ENCODE measurements at places on chromosomes 1 and 21.

DNA sequence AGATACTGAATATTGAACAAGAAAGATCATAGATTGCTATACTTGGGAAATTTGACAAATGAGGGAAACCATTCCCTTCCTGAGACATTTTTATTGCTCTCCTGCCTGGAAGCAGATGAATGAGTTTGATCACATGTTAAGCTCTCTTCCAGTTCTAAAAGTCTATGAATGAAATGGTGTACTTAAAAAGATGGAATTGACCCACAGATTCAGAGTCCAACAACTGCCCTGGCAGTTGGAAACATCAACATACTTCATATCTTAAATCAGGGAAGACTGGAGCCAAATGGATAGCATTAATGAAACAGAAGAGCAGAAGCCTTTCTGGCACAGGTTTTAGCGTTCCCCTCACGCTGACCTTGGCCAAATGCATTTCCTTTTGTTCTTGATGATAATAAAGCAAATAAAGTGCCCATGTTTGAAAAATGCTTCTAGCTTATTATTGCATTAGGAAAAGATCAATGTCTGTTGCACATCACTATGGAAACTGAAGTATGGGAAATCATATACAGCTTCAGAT lies 142.6 kb downstream of the ESRRG start:
- no peak for DNase-seq

- DNase-seq, result no peak
Observed at GRCh38 chr1:167522246-167522645, 3.9 kb upstream of the CD247 start.

DNA sequence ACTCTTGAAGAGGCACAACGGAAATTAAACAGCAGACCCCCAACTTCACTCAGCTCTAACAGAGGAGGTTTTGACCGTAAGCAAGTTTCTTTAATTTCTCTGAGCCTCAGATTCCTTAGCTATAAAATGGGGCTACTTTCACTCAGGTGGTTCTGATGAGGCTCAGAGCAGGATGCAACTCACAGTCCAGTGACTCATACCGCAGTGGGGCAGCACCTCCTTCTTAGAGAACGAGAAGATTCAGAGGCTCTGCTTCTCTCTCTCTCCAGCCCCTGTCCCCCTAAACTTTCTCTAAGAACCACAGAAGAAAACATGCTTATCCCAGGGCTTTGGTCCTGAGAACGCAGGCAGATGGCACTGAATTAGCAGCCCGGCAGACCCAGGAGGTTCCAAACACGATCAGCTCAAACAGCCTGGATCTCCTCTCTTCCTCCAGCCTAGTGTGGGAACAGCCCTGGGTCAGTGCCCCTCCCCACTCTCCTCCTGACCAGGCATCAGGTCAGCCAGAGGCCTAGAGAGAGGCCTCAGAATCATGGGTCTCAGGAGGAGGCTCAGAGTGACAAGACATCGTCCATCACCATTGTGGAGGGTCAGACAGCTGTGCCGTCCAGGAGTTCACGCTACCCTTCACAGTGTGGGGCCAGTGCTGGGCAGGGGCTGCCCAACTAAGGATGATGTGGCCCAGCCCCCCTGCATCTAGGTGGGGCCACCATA lies 433.0 kb downstream of the PTPRU start:
- no peak for DNase-seq

DNA sequence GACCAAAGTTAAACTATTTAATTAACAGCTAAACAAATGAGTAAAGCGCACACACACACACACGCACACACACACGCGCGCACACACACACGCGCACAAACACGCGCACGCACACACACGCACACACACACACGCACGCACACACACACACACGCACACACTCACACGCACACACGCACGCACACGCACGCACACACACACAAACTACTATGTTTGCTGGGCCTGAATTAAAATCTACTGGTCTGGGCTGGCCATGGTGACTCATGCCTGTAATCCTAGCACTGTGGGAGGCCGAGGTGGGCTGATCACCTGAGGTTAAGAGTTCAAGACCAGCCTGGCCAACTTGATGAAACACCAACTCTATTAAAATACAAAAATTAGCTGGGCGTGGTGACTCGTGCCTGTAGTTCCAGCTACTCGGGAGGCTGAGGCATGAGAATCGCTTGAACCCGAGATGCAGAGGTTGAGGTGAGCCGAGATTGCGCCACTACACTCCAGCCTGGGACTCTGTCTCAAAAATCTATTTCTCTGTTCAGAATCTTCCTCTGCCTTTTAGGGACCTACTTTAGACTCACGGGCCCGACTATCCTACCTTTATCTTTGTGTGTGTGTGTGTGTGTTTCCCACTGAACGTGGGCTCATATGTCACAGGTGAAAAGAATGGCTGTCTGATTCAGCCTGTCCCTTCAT lies 37.5 kb upstream of the DNAJC11 start:
- DNase-seq, result no peak

DNA sequence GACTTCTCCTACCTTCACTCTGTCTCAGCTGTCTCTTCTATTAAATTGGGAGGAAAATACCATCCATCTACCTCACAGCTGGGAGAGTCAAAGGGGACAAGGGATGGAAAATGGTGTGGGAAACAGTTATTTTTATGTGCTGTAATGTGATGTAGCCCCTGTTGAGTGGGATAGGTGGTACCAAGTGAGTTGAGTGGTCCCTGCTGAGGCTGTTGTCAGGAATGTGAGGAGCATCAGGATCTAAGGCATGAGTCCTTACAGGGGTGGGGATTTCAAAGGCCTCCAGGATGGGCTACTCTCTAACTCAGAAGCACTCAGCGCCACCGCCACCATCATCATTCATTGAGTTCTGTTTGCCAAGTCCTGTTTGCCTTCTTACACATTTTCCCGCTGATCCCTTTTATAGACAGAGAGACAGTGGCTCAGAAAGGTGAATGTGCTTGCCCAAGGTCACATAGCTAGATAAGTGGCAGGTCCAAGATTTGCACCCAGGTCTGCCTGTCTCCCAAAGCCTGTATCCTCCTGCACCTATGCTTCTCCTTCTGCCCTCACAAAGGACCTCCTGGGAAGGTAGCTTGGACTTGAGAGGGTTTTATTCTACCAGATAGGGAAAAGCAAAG lies 4.6 kb upstream of the ID3 start:
- DNase-seq, result no peak

- no peak for DNase-seq
Observed at GRCh38 chr1:20259646-20260045, 31.0 kb upstream of the VWA5B1 start.

- no peak for DNase-seq
Observed at GRCh38 chr1:177854951-177855350, 114.9 kb downstream of the SEC16B start.

DNA sequence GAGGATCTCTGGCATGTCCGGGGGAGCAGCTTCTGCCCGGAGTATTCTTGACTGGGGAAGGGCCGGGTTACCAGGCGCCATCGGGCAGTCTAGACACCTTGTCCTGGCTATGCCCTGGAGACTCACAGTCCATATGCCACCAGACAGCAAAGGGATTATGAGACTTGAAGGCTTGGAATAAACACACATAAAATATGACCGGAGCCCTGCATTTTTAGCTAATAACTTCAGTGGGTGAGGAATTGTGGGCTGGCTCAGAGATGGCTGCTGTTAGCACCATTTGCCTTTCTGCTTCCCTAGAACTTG lies 15.5 kb downstream of the NTPCR start:
- DNase-seq, result no peak

GRCh38 chr1:81308191-81308590 lies 492.5 kb upstream of the ADGRL2 start:
- no peak for DNase-seq

DNA sequence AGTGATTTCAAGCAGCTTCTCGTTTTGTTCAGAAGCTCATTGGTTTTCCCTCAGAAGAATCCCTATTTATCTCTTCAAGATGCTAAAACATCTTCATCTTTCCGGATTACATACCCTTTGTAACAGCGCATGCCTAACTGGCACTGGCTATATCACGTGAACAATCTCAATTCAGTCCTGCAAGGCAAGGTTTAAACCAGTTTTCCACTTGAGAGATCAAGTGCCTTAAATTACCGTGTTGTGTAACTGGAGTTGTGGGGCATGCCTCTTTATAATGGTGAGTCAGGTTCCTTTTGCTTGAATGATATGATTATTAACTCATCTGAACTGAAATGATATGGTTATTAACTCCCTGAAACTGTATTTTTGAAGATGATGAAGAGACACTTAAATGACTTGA lies 11.0 kb upstream of the ZFP69B start:
- DNase-seq, result no peak

- DNase-seq, result no peak
Observed at GRCh38 chr1:10975567-10976326, 36.7 kb upstream of the TARDBP start.

DNA sequence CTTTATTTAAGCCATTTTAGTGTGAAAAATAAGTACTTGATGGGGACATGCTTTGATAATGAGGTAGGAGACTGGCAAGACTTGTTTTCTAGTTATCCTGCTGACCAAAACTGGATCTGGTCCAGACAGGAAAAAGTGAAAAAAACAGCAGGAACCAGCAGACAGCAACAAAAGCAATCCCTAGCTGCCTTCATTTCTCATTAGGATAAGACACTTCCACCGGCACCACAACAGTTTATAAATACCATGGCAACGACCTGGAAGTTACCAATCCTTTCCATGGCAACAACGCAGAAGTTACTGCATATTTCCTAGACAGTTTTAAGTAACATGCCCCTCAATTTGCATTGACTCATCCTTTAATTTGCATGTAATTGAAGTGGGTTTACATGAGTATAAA lies 993.8 kb upstream of the NCAM2 start:
- DNase-seq, result no peak

- no peak for DNase-seq
Observed at GRCh38 chr1:166544561-166544960, 294.7 kb upstream of the POGK start.

DNA sequence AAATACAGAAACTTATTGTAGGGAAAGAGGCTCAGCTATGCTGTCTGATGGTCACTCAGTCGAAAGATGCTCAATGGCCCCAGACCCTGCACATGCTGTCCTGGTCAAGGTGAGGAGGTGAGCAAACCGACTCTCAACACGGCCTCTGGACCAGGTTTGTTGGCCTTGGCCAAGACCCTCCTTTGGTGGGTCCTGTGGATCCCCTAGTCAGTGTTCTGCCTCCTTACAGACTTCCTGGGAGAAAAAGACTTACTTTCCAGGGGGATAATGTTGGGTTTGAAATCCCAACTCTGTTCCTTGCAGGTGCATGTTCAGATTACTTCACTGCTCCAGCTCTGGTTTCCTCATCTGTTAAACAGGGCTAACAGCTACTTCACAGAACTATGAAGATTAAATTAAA lies 53.8 kb downstream of the FAM78B start:
- no peak for DNase-seq

DNA sequence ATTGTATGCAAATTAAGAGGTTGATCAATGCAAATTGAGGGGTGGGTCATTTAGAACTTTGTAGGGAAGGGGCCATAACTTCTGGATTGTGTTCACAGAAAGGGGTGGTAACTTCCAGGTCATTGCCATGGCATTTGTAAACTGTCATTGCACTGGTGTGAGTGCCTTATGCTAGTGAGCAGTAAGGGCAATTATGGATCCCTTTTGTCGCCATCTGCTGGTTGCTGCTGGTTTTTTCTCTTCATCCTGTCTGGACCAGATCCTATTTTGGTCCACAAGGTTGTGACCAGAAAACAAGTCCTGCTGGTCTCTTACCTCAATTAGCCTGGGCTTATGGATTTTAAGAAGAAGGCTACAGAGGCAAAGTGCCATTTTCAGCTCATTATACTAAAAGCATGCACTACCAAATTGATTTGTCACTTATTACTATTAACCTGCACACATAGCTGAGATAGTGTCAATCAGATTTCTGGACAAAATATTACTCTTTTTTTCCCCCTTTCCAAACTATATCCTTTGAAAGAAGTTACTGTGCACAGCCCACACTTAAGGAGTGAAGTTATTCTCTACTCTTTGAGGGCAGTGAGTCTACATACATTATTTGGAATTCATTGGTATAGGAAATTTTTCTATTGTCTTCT lies 196.2 kb downstream of the ZC3H11B start:
- peak; percentile 36 for DNase-seq

DNA sequence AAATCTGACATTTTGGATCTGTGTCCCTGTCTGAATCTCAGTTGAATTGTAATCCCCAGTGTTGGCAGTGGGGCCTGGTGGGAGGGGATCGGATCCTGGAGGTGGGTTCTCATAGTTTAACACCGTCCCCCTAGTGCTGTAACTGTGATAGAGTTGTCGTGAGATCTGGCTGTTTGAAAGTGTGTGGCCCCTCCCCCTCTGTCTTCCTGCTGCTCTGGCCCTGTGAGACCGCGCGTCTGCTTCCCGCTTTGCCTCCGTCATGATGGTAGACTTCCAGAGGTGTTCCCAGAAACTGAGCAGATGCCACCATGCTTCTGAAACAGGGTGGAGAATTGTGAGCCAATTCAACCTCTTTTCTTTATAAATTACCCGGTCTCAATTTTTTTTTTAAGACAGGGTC lies 25.0 kb downstream of the AGPAT3 start:
- DNase-seq, result no peak

- no peak for DNase-seq
Observed at GRCh38 chr1:178036090-178036489, 57.8 kb upstream of the RASAL2 start.

DNA sequence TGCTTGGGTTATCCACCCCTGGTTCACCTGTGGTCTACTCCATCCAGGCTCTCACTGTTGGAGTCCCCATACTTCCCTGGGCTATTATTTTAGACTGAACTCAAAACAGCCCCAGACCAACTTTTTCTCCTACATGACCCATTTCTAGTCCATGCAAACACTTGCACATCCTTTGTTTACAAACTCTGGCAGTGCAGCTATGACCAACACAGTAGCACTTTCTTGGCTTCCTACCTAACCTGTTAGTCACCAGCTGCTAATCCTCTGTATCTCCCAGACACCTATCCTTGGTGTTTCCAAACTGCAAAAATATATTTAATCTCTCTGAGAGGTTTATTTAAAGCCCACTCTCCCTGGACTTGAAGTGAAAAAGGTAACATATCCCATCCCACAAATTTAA lies 90.8 kb downstream of the DDAH1 start:
- no peak for DNase-seq

DNA sequence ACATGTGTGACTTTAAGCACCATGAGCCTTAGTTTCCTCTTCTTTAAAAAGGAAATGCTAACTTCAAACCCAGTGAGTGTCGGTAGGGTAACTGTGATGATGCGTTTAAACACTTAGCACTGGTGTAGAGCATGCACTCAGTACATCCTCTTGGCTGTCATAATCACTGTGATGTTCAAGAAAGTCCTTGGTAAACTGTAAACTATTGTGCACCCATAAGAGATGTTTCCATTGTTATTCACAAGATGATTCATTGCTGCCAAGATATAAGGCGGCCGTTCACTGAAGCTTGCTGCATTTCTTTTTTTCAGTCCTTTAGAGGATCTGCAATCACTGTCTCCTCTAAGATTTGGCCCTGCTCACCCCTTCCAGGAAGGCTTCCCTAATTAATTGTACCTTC lies 61.8 kb upstream of the DAB1 start:
- DNase-seq, result no peak

Measured in stimulated activated CD8-positive, alpha-beta memory T cell treated with anti-CD3 and anti-CD28 coated beads, Interleukin-7, amount 100 ng/mL, for 1 hour (primary cell).